ENCODE measurements at places on chromosomes 1 and 21.

GRCh38 chr1:81428998-81429397 lies 371.7 kb upstream of the ADGRL2 start:
- DNase-seq, result no peak

GRCh38 chr1:116931016-116931918 lies 21.6 kb downstream of the PTGFRN start:
- DNase-seq, result no peak

DNA sequence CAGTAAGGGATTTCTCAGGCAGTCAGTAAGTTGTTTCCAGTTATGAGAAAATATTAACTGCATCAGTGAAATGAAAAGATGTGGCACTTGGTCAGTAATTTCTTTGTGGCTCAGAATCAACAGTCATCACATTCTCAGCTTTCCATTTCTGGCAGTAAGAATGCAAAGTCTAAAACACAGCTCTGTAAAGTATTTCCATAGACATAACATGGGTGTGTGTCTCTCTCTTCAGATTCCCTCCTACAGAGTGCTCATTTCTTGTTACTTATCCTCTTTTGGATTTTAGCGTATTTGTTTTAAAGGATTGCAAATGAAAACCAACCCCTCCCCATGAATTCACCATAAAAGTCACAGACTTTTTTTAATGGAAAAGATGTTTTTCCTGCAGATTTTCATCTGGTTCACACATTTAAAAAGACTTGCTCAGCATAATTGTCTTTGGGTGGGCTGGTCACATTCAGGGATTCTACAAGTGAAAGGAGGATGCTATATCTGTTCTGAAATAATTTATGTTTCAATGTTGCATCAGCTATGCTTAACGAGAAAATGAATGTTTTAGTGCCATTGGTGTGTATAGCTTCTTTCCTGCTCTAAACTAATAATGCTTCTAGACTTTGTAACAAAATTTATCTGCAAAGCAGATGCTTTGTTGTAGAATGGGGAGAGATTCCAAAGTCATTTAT lies 34.6 kb upstream of the CD55 start:
- DNase-seq, result no peak

- no peak for DNase-seq
Observed at GRCh38 chr1:61050541-61051442, 31.6 kb upstream of the NFIA start.

DNA sequence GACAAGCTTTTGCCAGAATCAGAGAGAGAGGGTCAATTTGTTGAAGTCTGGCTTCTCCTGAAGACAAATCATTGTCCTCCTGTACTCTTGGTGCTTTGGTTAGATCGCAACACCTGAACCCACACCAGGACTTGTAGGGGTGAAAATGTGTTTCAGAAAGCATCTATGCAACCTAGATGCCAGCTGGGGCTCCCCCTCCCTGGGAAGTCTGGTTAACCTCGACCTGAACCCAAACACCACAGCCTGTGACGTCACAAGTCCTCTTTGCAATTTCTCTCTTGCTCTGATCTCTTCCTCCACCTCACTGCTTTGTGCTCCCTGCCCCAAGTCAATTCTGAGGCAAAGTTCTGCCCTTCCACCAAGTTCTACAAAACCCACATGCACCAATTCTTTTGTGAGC lies 42.8 kb upstream of the USP24 start:
- DNase-seq, result no peak

DNA sequence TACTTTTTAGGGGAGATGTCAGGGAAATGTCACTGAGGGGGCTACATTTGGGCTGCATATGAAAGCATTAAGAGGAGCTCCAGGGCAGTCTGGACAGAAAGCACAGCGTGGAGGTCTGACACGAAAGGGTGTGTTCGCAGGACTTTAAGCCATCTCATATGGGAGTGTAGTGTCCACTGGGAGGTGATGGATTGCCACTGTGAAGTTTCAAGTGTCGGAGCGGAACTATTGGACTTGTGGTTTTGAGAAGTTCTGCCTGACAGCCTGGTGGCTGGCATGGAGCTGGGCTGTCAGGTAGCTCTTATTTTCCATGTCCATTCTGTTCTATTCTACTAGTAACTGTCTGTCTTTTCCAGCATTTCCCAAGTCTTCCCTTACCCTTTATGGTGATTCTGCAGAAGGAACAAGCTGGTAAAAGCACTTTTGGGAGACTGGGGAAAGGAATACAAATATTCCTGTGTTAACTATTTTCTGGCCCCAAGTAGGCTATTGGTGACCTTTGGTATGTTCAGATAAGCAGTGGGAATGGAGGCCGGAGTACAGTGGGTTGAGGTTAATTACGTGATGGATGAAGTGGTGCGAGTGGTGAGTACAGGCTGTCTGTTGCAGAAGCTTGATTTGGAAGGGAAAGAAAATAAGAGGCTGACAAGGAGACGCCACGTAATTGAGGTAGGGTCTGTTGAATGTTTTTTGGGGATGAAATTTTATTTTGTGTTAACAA lies 19.3 kb downstream of the B3GALT5 start:
- DNase-seq, result no peak

DNA sequence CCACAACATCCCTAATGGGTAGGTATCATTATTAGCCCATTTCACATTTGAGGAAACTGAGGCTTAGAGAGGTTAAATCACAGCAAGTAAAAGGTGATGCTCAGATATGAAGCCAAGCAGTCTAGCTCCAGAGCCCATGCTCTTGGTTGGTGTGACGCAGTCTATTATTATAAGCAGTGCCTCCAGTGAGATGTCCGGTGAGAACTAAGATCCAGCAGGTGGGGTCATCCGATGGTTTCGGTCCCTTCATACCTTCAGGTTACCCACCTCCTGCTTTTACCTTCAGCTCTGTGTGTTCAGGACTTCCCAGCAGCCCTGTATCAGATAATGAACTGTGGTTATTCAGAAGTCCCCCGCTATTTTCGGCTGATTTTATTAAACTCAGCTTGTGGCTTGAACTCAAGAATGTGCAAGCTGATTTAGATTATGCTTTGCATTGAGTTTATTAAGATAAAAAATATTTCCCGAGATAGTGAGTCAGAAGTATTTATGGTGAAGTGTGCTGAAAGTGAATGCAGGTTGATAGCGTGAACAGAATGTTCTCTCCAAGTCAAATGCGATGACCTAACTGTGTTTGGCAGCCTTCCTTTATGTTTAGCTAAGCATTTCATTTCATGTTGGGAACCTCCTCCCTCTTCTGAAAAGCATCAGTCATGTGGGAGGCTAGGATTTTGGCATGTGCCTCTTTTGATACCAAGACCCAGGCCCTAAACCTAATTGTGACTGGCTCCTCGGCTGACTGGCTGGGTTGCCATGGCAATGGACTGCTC lies 160.9 kb upstream of the UBE2U start:
- peak; percentile 50 for DNase-seq

- DNase-seq, result no peak
Observed at GRCh38 chr1:209823143-209824041, 4.4 kb upstream of the UTP25 start.

DNA sequence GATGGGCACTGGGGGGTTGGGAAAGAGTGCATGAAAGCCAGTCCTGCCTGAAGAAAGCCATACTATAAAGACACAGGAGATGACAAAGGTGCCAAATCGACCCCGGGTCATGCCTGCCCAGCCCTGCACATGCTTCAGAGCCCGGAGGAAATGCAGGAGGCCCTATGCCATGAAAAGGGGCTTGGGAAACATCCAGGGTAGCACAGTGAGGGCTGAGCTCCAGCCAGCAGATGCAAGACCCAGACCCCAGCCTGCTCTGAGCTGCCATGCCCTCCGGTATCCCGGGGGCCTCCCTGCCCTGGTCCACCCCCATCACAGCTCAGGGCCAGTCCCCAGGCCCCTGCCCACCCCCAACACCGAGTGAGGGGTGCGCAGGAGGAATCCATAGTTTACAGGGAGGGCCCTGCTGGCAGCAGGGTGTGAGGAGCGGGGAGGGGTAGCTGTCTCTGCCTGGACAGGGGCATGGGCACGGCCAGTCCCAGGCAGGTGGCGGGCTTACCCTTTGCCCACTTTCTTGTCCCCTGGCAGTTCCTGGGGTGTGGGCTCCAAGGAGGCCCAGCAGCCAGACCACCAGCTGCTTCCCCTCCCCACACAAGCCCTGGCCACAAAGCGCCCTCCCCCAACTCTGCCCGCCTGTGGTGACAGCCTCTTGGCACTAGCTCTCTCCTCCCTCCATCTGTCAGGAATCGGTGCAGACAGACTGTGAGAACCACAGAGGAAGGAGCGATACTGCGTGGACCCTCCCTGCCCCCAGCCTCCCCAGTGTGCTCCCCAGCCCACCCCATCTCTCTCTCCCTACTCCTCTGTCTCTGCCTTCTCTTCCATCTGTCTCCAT lies 16.8 kb downstream of the LRP8 start:
- DNase-seq, result no peak

GRCh38 chr1:55823541-55824250 lies 608.5 kb upstream of the USP24 start:
- no peak for DNase-seq

DNA sequence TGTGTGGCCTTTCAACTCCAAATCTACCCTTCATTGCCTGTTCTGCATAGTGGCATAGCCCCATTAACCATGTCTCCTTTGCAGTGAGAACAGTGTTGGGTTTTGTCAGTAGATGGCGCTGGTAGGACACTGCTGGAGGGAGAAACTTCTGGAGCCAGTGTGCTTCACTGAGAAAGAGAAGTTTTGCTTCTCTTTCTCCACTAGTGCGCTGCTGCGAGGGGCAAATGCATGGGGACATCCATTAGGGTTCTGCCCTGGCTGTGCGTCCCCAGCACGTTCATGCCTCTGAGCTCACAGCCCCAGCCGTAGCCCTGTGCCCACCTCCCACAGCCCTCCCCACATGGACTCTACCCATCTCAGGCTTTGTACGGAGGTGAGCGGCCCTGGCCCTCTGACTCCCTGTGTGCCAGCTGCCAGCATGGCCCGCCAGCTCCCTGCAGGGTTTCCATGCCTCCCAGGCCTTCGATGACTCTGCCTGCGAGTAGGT lies 53.1 kb downstream of the RIMS3 start:
- peak; percentile 37 for DNase-seq

DNA sequence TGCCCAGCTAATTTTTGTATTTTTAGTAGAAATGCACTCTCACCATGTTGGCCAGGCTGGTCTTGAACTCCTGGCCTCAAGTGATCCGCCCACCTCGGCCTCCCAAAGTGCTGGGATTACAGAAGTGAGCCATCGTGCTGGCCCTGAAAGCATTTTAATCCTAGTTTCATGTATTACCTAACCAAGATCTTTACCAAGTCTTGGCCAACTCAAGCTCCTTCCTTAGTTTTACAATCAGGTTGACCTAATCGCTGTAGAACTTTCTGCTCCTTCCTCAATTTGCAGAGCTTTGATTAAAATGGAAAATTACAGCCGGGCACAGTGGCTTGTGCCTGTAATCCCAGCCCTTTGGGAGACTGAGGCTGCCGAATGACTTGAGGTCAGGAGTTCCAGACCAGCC lies 3.2 kb upstream of the TMEM63A start:
- DNase-seq, result no peak

- DNase-seq, result peak; percentile 85
Observed at GRCh38 chr1:155134880-155135414, 705 bp upstream of the SLC50A1 start.

GRCh38 chr1:108718927-108719655 lies 6.4 kb downstream of the FNDC7 start:
- no peak for DNase-seq

GRCh38 chr1:178609015-178609414 lies 96.1 kb downstream of the TEX35 start:
- DNase-seq, result peak; percentile 78

- DNase-seq, result no peak
Observed at GRCh38 chr1:8318436-8318835, 522 bp downstream of the SLC45A1 start.

- no peak for DNase-seq
Observed at GRCh38 chr1:28070725-28071593, 17.5 kb downstream of the EYA3 start.

DNA sequence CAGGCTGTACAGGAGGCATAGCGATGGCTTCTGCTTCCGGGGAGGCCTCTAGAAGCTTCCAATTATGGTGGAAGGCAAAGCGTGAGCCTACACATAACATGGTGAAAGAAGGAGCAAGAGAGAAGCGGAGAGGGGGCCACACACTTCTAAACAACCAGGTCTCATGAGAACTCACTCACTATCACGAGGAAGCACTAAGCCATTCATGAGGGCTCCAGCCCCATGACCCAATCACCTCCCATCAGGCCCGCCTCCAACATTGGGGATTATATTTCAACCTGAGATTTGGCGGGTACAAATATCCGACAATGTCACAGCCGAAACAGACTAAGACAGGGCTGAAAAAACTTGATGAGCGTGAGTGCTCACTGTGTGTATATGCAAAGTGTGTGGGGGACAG lies 89.3 kb upstream of the CNIH3 start:
- no peak for DNase-seq

DNA sequence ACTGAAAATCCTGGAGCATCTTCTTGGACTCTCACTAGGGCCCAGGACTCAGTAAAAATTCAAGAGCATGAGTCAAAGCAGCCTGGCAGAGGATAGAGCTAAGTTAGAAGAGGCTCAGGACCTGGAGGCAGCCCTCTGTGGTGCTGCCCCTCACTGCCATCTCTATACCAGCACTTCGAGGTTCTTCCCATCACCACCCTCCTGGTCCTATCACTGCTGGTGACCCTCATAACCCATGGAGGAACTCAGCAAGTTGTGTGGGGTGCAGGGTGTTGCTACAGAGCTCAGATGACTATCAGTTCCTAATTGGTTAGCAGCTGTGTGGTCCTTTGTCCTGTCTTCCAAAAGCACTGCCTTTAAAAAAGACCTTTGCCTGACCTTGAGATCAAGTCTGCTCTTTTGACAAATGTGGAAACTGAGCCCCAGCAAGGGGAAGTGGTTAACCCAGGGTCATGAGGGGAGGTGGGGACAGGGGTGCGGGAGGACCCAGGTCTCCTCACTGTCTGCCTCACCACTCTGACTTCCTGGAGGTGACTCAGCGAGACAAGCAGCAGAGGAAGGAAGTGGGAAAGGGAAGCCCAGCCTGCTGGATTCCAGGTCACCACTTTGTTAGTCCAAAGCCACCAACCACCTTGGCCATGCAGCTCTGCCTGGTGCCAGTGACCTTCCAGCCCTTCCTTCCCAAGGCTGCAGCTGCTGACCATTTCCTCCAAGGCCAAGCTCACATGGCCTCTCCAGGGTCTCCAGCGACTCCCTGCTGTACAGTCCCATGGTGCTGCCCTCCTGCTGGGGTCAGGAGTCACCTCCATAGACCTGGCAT lies 199.4 kb upstream of the EDN2 start:
- DNase-seq, result no peak

GRCh38 chr1:115495625-115496024 lies 146.1 kb upstream of the VANGL1 start:
- no peak for DNase-seq

GRCh38 chr1:62508187-62508758 lies 71.4 kb downstream of the USP1 start:
- no peak for DNase-seq

GRCh38 chr1:6157528-6158174 lies 22.5 kb downstream of the CHD5 start:
- no peak for DNase-seq

GRCh38 chr1:6683434-6683833 lies 18.2 kb downstream of the DNAJC11 start:
- DNase-seq, result no peak
